Smooth muscle cell of the pulmonary artery (primary cell): ENCODE measurements at places on chromosomes 4 and X. TPM values are rescaled to one million over a fixed set of nuclear protein-coding genes. Genes with fewer than 3 reads are reported as not detected.

The COL4A6 gene
- 16.2 and 62.2 TPM in 2 replicates for total RNA-seq

The SPANXA1 gene
- total RNA-seq = not detected in 2 replicates

The UGT8 gene
- 0.10 TPM in 1 of 2 replicates, not detected in the other for total RNA-seq

The TTC29 gene
- total RNA-seq = not detected in 2 replicates

The S100G gene
- not detected in 2 replicates for total RNA-seq

The DRD5 gene
- not detected in 2 replicates for total RNA-seq

The S100P gene
- not detected in 2 replicates for total RNA-seq

The TMEM150C gene
- total RNA-seq = 0.33 and 0.53 TPM in 2 replicates

The ABCG2 gene
- 1.2 and 7.2 TPM in 2 replicates for total RNA-seq

The GATB gene
- 12.2 and 12.4 TPM in 2 replicates for total RNA-seq

The RBMXL3 gene
- total RNA-seq = not detected in 2 replicates

The GATA1 gene
- not detected in 2 replicates for total RNA-seq

The PDGFRA gene
- total RNA-seq = 298 and 562 TPM in 2 replicates

The PFKFB1 gene
- total RNA-seq = 0.03 and 0.07 TPM in 2 replicates

The NWD2 gene
- not detected in 2 replicates for total RNA-seq

The OTUD6A gene
- total RNA-seq = not detected in 2 replicates

The WDR44 gene
- total RNA-seq = 15.6 and 17.6 TPM in 2 replicates

The MMGT1 gene
- total RNA-seq = 14.6 and 19.9 TPM in 2 replicates

The PHKA1 gene
- total RNA-seq = 9.3 and 17.1 TPM in 2 replicates

The AGTR2 gene
- not detected in 2 replicates for total RNA-seq

The LGI2 gene
- total RNA-seq = 0.23 and 0.59 TPM in 2 replicates

The MAGEA3 gene
- not detected in 2 replicates for total RNA-seq

The BEX1 gene
- 8.7 and 12.6 TPM in 2 replicates for total RNA-seq

The TLR2 gene
- total RNA-seq = 0.07 and 0.66 TPM in 2 replicates

The LINC00632 gene
- total RNA-seq = 9.7 and 13.3 TPM in 2 replicates

The CLTRN gene
- 0.13 and 0.36 TPM in 2 replicates for total RNA-seq

The CENPVL1 gene
- not detected in 2 replicates for total RNA-seq

The SLC9A7 gene
- 55.5 and 119 TPM in 2 replicates for total RNA-seq

The LIMCH1 gene
- 33.4 and 47.0 TPM in 2 replicates for total RNA-seq

The XK gene
- total RNA-seq = 0.13 TPM in 2 replicates

The MAGEE1 gene
- 2.2 and 2.9 TPM in 2 replicates for total RNA-seq

The FHIP1A gene
- 0.07 and 0.66 TPM in 2 replicates for total RNA-seq

The CRMP1 gene
- under 0.01 TPM in 1 of 2 replicates, not detected in the other for total RNA-seq

The SLC39A8 gene
- total RNA-seq = 3.1 and 22.7 TPM in 2 replicates

The SH2D1A gene
- total RNA-seq = not detected in 2 replicates

The CCNA2 gene
- 5.1 and 14.4 TPM in 2 replicates for total RNA-seq

The COL25A1 gene
- 0.33 and 0.91 TPM in 2 replicates for total RNA-seq

The SLITRK2 gene
- total RNA-seq = not detected in 2 replicates

The EMCN gene
- total RNA-seq = 3.6 and 4.1 TPM in 2 replicates

The ZCCHC12 gene
- total RNA-seq = not detected in 2 replicates

The ITIH6 gene
- total RNA-seq = not detected in 2 replicates

The GYPA gene
- not detected in 2 replicates for total RNA-seq

The SRP72 gene
- 66.4 and 75.5 TPM in 2 replicates for total RNA-seq

The SNX12 gene
- total RNA-seq = 67.9 and 73.6 TPM in 2 replicates

The SLC10A4 gene
- 0.07 TPM in 1 of 2 replicates, not detected in the other for total RNA-seq

The CDX4 gene
- total RNA-seq = not detected in 2 replicates

The ARHGAP10 gene
- total RNA-seq = 28.2 and 33.7 TPM in 2 replicates

The SGMS2 gene
- 174 and 197 TPM in 2 replicates for total RNA-seq

The GLOD5 gene
- total RNA-seq = not detected in 2 replicates

The UNC5C gene
- total RNA-seq = 3.5 and 10.1 TPM in 2 replicates

The SLC25A31 gene
- total RNA-seq = not detected in 2 replicates

The EPHA5 gene
- 2.5 and 3.9 TPM in 2 replicates for total RNA-seq

The ASMT gene
- 0.07 TPM in 1 of 2 replicates, not detected in the other for total RNA-seq
